ENCODE measurements at places on chromosomes 16 and 17.

DNA sequence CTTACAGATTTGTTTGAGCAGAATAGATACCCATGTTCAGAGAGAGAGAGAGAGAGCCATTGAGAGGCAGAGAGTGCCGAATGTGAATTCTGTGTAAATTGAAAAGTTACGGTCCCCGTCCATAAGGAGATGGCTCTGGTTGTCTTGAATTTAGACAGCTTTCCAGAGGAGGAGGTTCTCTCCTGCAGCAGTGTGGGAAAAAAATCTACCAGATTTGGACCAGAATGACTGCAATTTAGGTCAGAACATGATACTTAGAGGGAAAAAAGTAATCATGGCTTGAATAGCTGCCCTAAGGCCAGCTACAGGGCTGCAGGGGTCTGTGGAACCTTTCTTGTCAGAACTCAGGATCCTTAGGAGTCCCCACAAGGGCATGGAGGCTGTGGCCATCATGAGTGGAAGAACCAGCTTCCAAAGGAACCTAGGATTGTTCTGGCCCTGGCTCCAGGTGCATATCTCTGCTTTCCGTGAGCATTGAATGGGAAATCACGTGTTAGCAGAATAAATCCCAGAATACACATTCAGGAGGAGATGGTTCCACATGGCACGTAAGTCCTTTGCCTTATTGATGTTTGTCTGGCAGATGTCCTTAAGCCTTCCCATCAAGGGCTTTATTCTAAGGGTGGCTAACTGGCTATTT lies 13.0 kb downstream of the PITPNC1 start:
- no peak for DNase-seq

- DNase-seq: no peak
These were observed 23.3 kb downstream of the QPRT start for GRCh38 chr16:29702269-29702668.

GRCh38 chr17:19242323-19242722 lies 5.2 kb downstream of the EPN2 start:
- no peak for DNase-seq

DNA sequence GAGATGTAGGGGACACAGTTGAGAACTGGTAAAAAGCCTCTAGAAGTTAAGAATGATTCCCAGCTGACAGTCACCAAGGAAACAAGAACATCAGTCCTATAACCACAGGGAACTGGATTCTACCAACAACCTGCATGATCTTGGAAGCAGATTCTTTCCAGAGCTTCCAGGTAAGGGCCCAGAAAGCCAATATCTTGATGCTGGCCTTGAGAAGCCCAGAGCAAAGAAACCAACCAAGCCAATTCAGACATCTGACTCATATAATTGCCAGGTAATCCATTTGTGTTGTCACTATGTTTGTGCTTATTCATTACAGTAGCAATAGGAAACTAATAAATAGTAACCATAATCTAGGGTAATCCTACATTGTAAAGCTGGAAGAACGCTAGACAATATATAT lies 81.6 kb downstream of the CACNG1 start:
- no peak for DNase-seq

- DNase-seq: no peak
These were observed 6.3 kb upstream of the SECTM1 start for GRCh38 chr17:82339634-82340580.

GRCh38 chr17:49465331-49465903 lies 29.7 kb upstream of the NGFR start:
- DNase-seq: no peak

DNA sequence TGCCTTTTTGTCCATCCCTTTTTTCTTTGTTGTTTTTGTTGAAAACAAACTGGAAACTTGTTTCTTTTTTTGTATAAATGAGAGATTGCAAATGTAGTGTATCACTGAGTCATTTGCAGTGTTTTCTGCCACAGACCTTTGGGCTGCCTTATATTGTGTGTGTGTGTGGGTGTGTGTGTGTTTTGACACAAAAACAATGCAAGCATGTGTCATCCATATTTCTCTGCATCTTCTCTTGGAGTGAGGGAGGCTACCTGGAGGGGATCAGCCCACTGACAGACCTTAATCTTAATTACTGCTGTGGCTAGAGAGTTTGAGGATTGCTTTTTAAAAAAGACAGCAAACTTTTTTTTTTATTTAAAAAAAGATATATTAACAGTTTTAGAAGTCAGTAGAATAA lies 4.9 kb downstream of the SOX9 start:
- no peak for DNase-seq

DNA sequence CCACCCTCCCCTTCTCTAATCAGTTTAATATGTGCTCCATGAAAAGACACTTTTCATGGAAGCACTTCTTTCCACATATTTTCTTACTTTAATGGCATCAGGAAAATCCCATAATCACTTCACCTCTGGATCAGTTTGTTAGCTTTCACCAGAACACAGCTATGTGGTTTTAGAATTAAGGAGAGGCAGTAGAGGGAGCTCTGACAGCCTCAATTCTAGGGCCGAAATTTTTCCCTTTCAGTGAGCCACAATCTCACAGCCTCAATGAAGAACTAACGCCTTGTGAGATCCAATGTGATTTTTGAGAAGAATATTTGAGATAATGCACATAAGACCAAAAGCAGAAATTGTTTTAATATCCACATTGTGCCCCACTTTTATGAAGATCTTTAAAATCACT lies 1494.0 kb upstream of the CDH8 start:
- no peak for DNase-seq

- DNase-seq: no peak
These were observed 122.6 kb downstream of the USP22 start for GRCh38 chr17:20920095-20920814.

- DNase-seq: no peak
These were observed 35.5 kb upstream of the CMIP start for GRCh38 chr16:81409016-81409556.

DNA sequence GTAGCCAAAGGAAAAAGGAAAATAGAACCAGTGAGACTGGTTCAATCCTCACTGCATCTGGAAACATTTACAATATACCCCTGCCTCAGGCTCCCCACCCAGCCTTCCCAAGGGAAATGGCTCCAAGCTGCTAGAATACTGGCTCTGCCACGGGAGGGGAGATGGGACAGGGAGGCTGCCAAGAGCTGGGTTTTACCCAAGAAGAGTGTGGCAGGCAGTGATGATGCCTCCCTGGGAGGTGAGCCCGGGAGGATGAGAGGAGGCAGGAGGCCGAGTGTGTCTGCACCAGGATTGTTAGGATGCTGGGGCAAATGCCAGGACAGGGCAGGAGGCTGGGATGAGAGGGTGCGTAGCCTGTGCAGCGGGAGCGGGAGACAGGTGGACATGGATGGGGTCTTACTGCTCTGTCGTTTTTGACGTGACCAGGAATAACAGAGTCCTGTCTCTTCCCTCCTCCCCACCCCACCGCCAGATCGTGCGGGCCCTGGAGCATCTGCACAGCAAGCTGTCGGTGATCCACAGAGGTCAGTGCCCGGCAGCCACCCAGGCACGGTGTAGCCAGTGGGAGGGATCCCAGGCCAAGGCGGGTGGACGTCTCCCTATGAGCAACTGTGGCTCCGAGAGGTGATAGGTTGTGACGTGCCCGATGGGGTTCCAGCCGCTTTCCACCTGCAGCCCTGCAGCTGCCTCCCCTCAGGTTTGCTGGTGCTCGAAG lies 18.4 kb downstream of the MAP2K3 start:
- no peak for DNase-seq

DNA sequence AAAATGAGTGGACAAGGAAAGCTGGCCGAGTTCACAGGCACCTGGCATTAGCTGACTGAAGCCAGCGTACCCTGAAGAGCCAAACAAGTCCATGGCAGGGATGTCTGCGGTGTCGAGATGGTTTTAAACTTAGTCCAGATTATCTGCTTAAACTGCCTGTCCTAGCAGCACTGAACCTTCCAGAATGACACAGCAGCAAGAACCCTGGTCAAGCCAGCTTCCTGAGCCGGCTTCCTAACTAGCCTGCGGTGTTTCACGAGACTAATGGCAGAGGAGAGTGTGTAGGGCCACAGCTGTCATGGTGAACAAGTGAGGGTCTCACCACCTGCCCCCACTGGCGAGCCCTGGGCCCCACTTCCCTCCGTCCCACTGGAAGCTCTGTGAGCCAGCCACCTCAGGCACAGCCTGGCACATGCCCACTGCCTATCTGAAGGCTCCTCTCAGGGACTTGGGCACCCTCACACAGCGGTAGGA lies 28.8 kb upstream of the MTSS2 start:
- no peak for DNase-seq

GRCh38 chr17:81701288-81702071 lies 1.7 kb upstream of the MRPL12 start:
- DNase-seq: no peak

DNA sequence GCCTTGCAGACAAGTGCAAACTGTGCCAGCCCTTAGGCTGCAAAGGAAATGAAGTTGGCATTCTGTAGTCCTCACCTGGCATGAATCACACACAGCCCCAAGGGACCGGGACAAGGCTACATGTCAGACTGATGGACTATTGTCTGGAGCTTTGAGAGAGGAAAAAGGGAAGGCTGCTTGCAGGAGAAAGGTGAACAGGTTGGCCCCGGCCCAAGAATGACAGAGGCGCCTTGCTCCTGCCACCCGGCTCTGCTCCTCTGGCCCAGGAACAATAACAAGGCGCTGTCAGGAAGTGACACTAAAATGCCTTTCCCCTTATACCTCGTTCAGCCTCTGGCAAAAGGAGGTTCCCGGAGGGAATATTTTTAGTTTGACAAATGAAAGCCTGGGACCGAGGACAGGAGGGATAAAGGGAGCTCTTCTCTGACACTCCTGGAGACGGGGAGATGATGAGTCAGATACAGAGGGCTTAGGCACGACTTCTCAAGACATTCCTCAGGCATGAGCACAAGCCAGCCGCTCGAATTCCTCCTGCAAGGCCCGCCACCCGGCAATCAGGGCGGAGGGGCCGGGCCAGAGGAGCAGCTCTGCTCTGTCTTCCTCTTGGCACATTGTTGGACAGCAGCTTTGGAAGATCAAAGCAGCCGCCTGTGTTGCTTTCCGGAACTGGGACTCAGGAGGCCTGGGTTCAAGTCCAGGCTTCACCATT lies 105.8 kb downstream of the NOG start:
- no peak for DNase-seq

DNA sequence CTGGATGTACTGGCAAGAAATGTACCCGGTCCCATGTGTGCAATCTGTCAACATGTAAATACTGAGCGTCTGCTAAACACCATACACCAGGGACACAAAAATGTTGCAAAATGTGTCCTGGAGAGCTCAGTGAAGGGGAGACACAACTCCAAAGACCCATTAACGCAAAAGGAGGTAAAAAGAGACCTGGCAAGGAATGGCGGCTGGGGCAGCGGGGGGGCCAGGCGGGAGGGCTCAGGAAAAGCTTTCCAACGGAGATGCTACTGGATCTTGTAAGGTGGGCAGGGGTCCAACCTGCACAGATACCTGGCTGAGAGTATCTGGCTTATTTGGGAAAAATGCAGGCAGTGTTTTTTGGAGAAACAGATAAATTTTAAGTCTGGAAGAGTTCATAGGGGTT lies 40.7 kb downstream of the ADCY9 start:
- no peak for DNase-seq

- DNase-seq: no peak
These were observed 792 bp downstream of the PPP1R9B start for GRCh38 chr17:50149417-50150353.

GRCh38 chr16:89103156-89103555 lies 9.5 kb downstream of the ACSF3 start:
- DNase-seq: no peak

DNA sequence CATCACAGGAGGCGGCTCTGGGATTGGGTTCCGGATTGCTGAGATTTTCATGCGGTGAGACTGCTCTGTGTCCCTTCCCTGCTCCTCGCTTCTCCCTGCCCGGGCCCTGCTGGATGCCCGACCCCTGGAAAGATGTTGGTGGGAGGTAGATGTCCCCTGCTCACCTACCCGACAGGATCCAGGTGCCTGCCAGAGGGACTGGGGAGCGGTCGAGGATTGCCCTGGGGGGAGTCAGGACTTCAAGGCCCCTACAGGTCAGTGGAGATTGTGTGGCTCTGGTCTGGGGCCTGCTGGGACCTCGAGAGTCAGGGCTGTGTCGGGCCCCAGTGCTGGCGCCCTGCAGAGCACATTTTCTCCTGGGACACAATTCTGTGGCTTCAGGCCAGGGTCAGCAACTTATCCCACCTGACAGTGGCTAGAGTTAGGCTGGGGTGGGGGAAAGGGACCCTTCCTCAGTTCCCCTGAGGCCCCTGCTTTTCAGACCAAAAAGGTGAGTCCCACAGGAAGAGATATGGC lies 3.3 kb downstream of the DECR2 start:
- DNase-seq: no peak

GRCh38 chr16:54628796-54629625 lies 301.7 kb upstream of the IRX5 start:
- DNase-seq: no peak

GRCh38 chr17:56727876-56728617 lies 105.7 kb downstream of the C17orf67 start:
- DNase-seq: no peak

GRCh38 chr17:6713130-6713917 lies at the start of gene SLC13A5:
SLC13A5 (minus strand) TSS chr17:6713369; CDS start chr17:6713333, 36 bp downstream.
- no peak for DNase-seq

DNA sequence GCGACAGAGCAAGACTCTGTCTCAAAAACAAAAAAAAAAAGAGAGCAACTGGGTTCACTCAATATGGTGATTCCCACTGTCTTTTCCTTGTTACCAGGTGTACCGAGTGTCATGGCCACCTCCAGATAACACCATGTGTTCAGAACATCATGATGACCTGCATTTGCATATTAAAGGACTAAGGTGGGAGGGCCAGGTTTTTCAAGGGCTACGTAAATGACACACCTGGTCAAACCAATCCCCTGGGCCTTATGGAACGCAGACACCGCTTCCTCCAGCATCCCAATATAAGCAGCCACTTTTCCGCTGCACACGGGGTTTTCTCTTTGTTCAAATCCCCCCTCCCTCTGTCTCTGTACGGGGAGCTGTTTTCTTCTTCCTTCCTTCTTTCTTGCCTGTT lies 29.3 kb downstream of the WSCD1 start:
- no peak for DNase-seq

DNA sequence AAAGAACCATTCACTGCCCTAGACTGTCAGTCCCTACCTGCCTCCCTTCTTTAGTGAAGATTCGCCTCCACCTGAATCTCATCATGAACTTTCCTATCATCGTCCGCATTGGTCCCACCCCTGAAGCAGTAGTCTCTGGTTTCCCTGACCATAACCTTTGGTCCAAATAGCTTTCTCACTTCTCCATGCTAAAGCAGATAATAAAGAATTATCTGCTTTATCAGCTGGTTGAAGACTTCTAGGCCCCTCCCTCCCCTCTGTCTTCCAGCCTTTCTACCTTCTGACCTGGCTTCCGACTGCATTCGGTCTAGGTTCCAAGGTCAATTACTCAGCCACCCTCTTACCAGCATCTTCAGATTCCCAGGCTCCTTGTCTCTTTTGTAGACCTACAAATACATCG lies 650.9 kb downstream of the HS3ST4 start:
- DNase-seq: no peak

GRCh38 chr17:1122533-1123392 lies 57.0 kb downstream of the ABR start:
- DNase-seq: peak; percentile 48

- no peak for DNase-seq
These were observed 1.6 kb downstream of the UNC119 start for GRCh38 chr17:28550858-28551257.

GRCh38 chr16:51436742-51437141 lies 285.7 kb upstream of the SALL1 start:
- DNase-seq: no peak

- peak; percentile 10 for DNase-seq
These were observed 6.6 kb upstream of the BMERB1 start for GRCh38 chr16:15427648-15428239.

- no peak for DNase-seq
These were observed 24.1 kb upstream of the ENGASE start for GRCh38 chr17:79050551-79050950.

- DNase-seq: no peak
These were observed 60.8 kb downstream of the TMEM235 start for GRCh38 chr17:78291944-78292910.

GRCh38 chr16:69319826-69320739 lies 8.9 kb downstream of the VPS4A start:
- no peak for DNase-seq

All from stimulated activated CD8-positive, alpha-beta memory T cell treated with anti-CD3 and anti-CD28 coated beads, Interleukin-4, amount 100 ng/mL, for 4 hours (primary cell).